ENCODE measurements at places on chromosomes 5 and 9.
A peak's percentile ranks its signal among the peaks of the same experiment; 100 is the strongest.

GRCh38 chr5:158925314-158925713 is 174.4 kb downstream of the EBF1 start:
- H3K27ac ChIP-seq: no peak overlapping the region
- DNase-seq: no peak
- H3K4me1 ChIP-seq: no peaks in the 10 kb centered on the region
- peaks cover 89% of the 10 kb centered on the region for H3K27me3 ChIP-seq
- H3K4me3 ChIP-seq: no peak overlapping the region

DNA sequence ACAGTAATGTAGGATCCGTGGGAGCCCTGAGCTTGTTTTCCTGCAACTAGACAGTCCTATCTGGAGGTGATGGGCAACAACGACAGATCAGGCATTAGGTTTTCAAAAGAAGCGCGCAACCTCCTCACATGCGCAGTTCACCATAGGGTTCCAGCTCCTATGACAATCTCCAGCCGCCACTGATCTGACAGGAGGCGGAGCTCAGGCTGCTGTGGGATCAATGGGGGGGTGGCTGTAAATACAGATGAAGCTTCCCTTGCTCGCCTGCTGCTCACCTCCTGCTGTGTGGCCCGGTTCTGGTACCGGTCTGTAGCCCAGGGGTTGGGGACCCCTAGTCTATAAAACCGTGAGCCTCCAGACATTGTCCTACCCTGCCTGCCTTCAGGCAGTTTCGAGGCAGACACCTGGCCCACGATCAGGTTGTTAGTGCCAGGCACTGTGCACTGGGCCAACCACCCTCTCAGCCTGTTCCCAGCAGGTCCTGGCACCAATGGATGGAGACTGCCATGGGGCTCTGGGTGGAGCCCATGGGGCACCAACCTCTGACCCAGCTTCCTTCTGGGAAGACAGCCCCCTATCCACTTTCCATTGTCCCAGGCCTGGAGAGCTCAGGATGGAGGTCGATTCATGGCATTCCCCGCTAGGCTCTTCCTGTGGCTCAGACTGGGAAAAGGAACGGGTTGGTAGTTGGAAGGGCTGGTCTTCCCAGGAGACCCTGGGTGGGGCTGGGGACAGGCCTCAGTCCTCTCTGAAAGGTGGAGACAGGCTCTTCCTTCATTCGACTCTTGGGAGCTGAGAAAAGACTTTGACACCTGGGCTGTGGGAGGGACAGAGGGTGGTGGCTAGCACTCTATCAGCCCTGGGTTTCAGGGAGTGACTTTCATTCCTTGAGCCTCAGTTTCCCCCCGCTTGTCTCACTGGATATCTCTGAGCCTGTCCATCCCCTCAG is 1.7 kb downstream of the ENDOG start:
- H3K4me3 ChIP-seq: peak overlapping the region; percentile 60
- H3K36me3 ChIP-seq: peaks cover 38% of the 10 kb centered on the region
- no peak overlapping the region for H3K27ac ChIP-seq
- H3K27me3 ChIP-seq: no peaks in the 10 kb centered on the region
- H3K4me1 ChIP-seq: no peaks in the 10 kb centered on the region

DNA sequence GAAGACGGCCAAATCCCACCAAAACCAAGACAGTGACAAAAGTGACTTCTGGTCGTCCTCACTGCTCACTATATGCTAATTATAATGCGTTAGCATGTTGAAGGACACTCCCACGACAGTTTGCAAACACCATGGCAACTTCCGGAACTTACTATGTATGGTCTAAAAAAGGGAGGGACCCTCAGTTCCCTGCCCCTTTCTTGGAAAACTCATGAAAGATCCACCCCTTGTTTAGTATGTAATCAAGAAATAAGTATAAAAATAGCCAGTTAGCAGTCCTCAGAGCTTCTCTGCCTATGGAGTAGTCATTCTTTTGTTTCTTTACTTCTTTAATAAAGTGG is 9.5 kb downstream of the FCN2 start:
- no peaks in the 10 kb centered on the region for H3K4me1 ChIP-seq
- no peaks in the 10 kb centered on the region for H3K36me3 ChIP-seq
- H3K27me3 ChIP-seq: peaks cover 13% of the 10 kb centered on the region
- H3K4me3 ChIP-seq: no peak overlapping the region
- no peak for DNase-seq
- no peak overlapping the region for H3K27ac ChIP-seq

- H3K27ac ChIP-seq: no peak overlapping the region
- no peak overlapping the region for H3K4me3 ChIP-seq
- no peaks in the 10 kb centered on the region for H3K4me1 ChIP-seq
Measured at GRCh38 chr9:21286099-21286498, 19.0 kb downstream of the IFNA5 start.

- no peak overlapping the region for H3K4me3 ChIP-seq
- H3K36me3 ChIP-seq: no peaks in the 10 kb centered on the region
- peaks cover 22% of the 10 kb centered on the region for H3K27me3 ChIP-seq
- DNase-seq: no peak
Measured at GRCh38 chr9:136660971-136661550, 1.7 kb upstream of the EGFL7 start.

DNA sequence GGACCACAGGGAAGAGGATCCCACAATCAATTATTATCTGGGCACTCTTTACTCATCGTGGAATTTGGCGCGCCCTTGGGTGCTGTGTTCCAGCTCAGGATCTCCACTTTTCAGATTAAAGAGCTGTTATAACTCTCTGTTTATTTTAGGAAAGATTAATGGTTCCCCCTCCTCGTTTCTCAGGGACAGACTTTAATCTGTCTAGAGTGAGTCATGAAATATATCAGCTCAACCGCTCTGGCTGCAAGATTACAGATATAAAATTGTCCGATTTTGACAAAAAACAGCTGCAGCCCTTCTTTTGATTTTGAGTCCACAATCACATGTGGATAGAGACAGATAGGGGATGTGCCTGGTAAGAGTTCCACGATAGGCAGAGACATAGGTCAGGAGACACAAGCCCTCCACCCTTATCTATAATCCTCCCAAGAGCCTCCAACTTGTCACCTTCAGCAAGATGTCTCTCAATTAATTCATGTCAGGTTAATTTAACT is 77.6 kb upstream of the ANKRD55 start:
- no peaks in the 10 kb centered on the region for H3K36me3 ChIP-seq
- peak overlapping the region; percentile 12 for H3K27ac ChIP-seq
- DNase-seq: no peak
- H3K4me3 ChIP-seq: peak overlapping the region; percentile 37
- peaks cover 68% of the 10 kb centered on the region for H3K4me1 ChIP-seq

- no peaks in the 10 kb centered on the region for H3K27me3 ChIP-seq
- H3K4me3 ChIP-seq: peak overlapping the region; percentile 91
- peak overlapping the region; percentile 97 for H3K27ac ChIP-seq
- peaks cover 64% of the 10 kb centered on the region for H3K36me3 ChIP-seq
- DNase-seq: no peak
- H3K4me1 ChIP-seq: peaks cover 23% of the 10 kb centered on the region
Measured at GRCh38 chr5:134845335-134845851, 375 bp upstream of the C5orf24 start.

DNA sequence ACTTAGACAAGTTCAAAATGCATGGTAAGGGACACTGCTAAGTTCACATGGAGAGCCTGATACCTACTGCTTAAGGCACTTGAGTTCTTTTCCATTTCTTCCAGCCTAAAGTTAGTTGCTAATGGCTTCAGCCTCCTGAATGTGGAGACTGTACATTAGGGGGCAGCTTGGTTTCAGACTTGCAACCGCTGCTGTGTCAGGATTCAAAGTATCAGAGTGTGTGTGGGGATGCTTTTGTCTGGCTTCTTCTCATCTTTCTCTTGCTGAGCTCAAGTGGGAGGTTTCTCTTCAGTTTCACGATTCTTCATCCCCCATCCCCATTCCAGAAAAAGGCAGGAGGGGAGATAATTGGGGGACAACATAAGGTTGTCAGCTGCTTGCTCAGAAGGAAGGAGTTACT is 49.4 kb downstream of the ATP10B start:
- H3K27me3 ChIP-seq: no peaks in the 10 kb centered on the region
- H3K36me3 ChIP-seq: no peaks in the 10 kb centered on the region
- H3K4me3 ChIP-seq: no peak overlapping the region

DNA sequence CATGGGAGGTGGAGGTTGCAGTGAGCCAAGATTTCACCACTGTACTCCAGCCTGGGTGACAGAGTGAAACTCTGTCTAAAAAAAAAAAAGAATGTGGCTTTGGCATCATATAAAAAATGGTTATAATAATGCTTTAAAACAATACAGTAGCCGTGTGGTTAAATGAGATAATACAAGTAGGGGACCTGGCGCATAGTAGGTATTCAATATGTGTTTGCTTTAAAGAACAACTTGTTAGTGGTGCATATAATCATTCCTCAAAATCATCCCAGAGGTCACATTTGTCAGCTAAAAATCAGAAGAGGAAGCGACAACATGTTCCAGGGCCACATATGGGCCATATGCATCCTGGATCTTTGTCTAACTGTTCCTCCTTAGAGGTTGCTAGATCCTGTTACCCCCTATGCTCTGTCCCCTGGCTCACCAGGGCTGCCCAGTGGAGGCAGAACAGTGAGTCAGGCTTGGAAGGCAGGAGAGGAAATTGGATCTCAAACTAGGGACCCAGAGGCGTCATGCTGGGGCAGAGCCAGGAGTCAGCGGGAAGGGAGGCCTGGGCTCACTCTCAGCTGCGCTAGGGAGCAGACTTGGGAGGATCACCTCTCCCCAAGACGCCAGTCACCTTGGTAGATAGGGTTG is 27.7 kb downstream of the LHX6 start:
- no peaks in the 10 kb centered on the region for H3K27me3 ChIP-seq
- H3K4me3 ChIP-seq: no peak overlapping the region
- no peaks in the 10 kb centered on the region for H3K36me3 ChIP-seq
- DNase-seq: no peak
- H3K27ac ChIP-seq: no peak overlapping the region

DNA sequence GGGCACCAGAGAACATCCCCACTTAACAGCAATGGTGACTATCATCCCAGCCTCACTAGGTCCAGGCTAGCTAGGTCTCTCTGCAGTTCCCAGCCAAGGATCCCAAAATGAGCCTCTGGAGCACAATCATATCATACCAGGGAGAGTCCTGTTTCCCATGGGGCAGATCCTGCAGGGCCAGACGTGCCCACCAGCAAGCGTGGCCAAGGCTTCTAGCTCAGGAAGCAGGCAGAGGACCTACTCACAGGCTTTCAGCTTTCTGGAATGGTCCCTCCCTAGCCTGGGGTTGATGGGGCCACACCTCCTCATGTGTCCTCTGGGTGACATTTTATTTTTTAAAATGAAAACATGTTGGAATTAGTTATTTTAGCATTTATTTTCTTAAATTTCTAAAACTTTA is 45.7 kb upstream of the PITX1 start:
- H3K4me1 ChIP-seq: no peaks in the 10 kb centered on the region
- H3K36me3 ChIP-seq: no peaks in the 10 kb centered on the region
- H3K27ac ChIP-seq: no peak overlapping the region
- DNase-seq: no peak
- no peak overlapping the region for H3K4me3 ChIP-seq

- peaks cover 14% of the 10 kb centered on the region for H3K4me1 ChIP-seq
- H3K27me3 ChIP-seq: no peaks in the 10 kb centered on the region
- DNase-seq: no peak
Measured at GRCh38 chr5:55694152-55694830, 17.8 kb downstream of the SLC38A9 start.

DNA sequence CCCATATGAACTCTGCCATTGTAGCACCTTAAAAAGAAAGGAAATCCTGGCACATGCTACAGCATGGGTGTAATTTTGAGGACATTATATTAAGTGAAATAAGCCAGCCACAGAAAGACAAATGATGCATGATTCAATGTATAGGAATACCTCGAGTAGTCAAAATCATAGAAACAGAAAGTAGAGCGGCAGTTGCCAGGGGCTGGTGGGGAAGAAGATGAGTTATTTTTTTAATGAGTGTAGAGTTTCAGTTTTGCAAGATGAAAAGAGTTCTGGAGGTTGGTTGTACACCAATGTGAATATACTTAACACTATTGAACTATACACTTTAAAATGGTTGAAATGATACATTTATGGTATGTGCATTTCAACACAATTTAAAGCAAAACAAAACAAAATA is 133.0 kb downstream of the ZDHHC21 start:
- peaks cover 33% of the 10 kb centered on the region for H3K4me1 ChIP-seq
- DNase-seq: no peak
- no peak overlapping the region for H3K27ac ChIP-seq
- H3K36me3 ChIP-seq: no peaks in the 10 kb centered on the region
- H3K4me3 ChIP-seq: no peak overlapping the region

- peaks cover 12% of the 10 kb centered on the region for H3K36me3 ChIP-seq
- H3K27me3 ChIP-seq: no peaks in the 10 kb centered on the region
- no peak for DNase-seq
- H3K27ac ChIP-seq: no peak overlapping the region
- H3K4me3 ChIP-seq: no peak overlapping the region
- peaks cover 20% of the 10 kb centered on the region for H3K4me1 ChIP-seq
Measured at GRCh38 chr5:140571105-140571504, 6.5 kb downstream of the SLC35A4 start.

DNA sequence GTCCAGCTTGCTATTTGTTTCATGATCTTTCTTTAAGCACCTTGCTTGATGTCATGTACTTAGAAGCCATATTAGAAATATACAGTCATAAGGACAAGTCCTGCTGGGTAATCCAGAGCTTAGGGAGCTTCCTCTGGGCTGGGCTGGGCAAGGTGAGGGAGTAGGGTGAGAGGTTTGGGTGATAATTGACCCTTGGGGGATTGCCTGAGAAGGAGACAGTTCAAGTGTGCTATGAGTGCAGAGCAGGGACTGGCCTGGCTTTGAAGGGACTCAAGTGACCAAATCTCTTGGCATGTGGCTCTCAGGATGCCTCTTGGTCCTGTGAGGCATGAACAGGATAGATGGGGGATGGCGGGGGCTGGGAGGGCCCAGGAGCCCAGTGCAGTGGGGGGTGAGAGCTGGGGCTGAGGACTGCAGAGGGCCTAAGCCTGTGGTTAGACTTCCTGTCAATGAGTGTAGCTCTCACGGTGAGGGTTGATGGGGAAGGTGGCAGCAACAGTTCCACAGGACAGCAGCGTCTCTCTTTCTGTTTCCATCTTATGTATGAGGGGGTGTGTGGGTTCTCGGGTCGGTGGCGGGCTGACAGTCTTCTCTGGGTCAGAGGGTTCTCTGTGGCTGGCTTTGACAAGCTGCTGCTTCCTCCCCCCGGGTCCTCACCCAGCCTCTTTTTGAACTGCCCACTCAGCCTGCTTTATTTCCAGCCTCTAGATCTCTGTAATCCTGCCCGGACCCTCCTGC is 53.5 kb downstream of the RGS3 start:
- no peak for DNase-seq
- no peaks in the 10 kb centered on the region for H3K27me3 ChIP-seq
- peak overlapping the region; percentile 44 for H3K27ac ChIP-seq
- peaks cover 24% of the 10 kb centered on the region for H3K36me3 ChIP-seq
- no peak overlapping the region for H3K4me3 ChIP-seq

GRCh38 chr9:7907551-7908337 is 108.2 kb upstream of the DMAC1 start:
- H3K4me3 ChIP-seq: no peak overlapping the region
- DNase-seq: no peak
- no peak overlapping the region for H3K27ac ChIP-seq
- no peaks in the 10 kb centered on the region for H3K36me3 ChIP-seq
- no peaks in the 10 kb centered on the region for H3K27me3 ChIP-seq
